Stromal cell of bone marrow (primary cell): ENCODE measurements at places on chromosomes 7 and 10.
A peak's percentile ranks its signal among the peaks of the same experiment; 100 is the strongest.

- DNase-seq = no peak
Measured at GRCh38 chr10:59106441-59106840, 70.0 kb upstream of the PHYHIPL start.

DNA sequence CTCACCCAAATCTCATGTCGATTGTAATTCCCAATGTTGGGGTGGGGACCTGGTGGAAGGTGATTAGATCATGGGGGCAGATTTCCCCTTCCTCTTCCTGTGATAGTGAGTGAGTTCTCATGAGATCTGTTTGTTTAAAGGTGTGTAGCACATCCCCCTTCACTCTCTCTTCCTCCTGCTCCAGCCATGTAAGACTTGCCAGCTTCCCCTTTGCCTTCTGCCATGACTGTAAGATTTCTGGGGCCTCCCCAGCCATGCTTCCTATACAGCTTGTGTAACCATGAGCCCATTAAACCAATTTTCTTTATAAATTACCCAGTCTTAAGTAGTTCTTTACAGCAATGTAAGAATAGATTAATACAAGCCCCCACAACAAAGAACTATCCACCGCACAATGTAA lies 109.9 kb upstream of the JAZF1 start:
- no peak for DNase-seq

DNA sequence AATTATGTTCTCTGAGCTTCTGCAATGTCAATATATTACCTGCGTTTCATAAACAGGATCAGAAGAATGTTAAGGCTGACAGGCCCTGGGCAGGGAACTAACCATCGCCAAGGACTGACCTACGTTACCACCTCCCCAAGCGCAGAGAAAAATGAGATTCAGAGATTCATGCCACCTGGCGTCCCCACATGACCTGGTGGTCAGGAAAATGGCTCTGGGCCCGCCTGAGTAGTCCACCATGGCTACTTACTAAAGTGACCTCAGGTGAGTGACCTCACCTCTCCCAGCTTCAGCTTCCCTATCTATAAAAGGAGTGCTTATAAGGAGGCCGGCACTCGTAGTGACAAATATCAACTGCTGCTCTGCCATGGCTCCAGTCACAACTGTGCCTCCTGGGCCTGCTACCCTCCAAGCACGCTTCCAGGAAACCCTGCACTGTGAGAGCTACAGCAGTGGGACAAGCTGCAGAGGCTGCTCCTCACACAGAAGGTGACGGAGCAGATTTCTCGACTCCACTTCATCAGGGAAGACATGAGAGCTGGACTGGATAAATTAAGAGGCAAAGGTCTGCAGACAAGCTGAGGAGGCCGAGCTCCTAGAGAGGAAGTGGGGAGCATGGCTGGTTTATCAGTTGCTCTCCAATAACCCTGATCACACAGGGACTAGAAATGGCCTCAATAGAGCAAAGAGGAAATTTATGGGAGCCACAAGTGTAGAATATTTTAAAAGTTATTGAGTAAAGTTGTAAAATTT lies 103.0 kb downstream of the RNF216 start:
- no peak for DNase-seq

DNA sequence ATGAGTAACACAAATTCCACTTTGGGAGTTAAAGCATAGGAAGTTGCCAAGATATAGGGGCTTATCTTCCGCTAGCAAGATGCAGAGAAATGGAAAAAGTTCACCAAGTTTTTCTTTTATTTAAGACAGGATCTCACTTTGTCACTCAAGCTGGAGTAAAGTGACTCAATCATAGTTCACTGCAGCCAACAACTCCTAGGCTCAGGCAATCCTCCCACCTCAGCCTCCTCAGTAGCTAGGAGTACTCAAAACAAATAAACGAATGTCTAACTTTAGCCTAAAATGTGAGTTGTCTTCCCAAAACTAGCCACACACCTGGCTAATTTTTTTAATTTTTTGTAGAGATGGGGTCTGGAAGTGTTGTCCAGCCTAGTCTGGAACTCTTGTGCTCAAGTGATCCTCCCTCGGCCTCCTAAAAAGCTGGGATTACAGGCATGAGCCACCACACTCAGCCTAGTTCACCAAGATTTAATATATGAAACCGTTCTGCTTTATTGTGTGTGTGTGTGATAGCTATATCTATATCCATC lies 9.9 kb downstream of the VIM start:
- no peak for DNase-seq

DNA sequence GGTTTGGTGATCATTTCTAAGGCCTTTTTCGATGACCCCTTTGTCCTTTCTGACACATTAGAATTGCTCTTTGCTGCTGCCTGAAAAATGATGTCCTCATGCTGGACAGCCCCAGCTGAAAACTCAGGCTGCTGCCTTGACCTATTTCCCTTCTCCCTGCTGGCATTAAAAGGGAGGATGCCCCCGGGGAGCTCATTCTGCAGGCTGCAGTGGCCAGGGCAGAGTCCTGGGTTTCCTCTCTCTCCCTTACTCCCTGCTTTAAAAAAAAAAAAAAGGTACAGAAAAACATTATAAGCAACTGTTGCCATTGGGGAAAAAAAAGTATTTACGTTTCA lies 35.4 kb downstream of the LRRC4 start:
- DNase-seq = no peak

DNA sequence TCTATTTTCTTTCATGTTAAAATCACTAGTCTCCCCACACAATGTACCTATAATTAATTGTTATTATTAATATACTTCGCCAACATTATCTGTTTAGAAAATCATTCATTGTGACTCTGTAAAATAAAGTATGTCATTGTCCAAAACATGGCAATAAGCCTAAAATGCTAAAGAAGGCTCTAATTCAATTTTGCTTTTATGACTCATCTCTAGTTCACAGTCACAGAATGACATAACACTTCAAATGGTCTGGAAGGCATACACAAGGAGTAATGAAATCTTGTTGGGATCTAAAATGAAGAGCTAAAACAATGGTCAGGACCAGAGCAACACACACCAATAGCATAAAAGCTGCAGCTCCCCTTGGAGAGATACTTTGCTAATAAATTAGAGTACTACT lies 505.8 kb downstream of the GPAM start:
- DNase-seq = peak; percentile 23

DNA sequence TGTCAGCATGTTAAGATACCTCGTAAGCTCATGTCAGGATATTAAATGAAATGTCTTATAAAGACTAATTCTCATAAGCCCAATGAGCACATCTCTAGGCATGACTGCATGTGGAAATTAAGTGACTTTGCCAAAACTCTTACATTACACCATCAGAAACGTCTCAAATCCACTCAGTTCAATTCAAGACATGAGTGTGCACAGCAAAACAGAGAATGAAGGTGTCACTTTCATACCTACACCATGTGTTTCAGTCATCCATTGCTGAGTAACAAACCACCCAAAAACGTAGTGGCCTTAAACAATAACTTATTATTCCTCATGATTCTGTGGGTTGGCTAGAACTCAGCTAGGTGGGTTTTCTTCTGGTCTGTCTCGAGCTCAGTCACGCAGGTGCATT lies 99.8 kb downstream of the ATE1 start:
- DNase-seq = no peak

- DNase-seq = no peak
Measured at GRCh38 chr7:66344166-66344565, 139.0 kb downstream of the TPST1 start.

DNA sequence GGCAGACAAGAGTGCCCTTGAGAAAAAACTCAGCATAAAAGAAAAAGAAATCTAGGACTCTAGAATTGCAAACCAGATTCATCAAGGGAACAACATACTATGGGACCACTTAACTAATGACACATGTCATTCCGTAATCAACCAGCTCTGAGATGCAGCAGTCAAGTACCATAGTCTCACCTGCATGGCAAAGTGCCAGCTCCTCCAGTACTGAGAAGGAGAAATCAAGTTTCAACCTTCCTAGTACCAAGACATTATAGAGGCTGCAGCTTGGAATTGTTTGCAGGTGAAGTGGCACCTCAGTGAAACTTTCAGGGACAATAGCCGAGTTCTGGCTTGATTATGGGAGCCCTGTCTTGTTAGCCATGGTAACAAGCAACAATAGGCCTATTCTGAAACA lies 11.5 kb downstream of the STEAP1 start:
- DNase-seq = no peak

DNA sequence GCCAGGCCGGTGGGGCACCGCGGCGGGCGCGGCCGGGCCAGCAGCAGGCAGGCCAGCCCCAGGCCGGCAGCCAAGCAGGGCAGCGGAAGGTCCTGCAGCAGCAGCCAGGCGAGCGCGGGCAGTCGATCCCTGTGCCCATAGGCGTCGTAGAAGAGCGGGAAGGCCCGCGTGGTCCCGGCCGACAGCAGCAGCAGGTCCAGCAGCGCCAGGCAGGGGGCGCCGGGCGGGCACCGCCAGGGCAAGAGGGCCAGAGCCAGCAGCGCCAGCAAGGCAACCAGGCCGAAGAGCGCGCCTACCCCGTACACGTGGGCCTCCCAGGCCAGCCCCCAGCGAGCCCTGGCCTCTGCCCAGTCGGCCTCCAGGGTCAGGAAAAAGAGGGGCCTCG lies 8.4 kb upstream of the RBM28 start:
- no peak for DNase-seq

GRCh38 chr7:34074421-34074820 lies 169.1 kb downstream of the BMPER start:
- DNase-seq = no peak

DNA sequence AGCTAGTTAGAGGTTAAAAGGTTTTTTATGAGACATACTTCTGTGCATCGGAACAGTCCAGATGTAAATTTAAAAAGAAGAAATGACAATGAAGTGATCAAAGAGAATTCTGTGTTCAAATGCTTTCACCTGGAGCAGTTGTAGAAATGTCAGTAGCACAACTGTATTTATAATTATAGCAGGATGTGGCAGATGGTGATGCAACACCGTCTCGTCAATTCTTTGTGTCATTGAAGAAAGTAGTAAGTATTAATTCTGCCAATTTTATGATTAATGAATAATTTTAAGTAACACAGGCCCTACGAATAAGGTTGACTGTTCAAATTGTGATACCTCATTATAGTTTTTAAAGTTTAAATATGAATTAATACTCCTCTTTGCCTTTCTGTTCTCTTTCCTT lies 171.1 kb downstream of the ADK start:
- no peak for DNase-seq

GRCh38 chr7:111931016-111931517 lies 275.1 kb downstream of the DOCK4 start:
- no peak for DNase-seq

DNA sequence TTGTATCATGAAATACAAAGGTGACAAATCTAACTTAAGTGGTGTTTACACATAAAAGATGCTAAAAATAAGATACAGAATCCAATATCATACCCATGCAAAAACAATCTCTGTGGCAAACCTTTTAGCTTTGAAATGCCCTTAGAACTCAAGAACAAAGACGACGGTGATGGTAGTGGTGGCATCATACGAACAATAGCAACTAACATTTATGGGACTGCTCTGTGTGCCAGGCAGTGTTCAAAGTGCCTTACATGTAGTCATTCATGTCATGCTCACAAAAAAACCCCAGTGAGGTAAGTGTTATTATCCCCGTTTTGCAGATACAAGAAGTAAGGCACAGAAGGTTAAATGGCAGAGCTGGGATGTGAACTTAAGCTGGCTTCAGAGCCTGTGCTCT lies 563.9 kb downstream of the PARD3 start:
- no peak for DNase-seq

GRCh38 chr7:33743594-33743993 lies 161.7 kb upstream of the BMPER start:
- peak; percentile 94 for DNase-seq

DNA sequence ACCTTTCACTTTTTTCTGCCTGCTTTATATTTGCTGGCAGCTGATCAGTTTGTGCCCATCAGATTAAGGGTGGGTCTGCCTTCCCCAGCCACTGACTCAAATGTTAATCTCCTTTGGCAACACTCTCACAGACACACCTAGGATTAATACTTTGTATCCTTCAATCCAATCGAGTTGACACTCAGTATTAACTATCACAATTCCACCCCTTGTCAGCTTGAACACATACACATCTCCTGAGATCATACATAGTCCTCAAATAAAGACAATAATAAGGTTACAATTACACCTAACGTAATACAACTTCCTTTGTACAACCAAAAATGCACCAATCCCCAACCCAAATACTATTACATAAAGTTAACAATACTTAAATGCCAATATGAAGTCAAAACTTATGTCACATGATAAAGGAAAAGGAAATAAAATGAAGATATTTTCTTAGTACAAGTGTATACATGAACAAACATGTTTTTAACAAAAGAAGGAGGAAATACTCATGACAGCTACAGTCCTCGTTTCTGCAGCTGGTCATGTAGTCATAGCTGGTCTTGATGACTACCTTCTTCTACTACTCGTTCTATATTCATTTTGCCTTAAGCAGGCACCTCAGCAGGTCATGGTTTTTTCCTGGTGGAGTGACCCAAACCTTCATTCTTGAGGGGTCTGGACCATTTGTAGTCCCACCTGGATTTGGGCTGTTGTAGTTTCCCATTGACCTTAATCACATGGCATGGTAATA lies 96.7 kb upstream of the CABCOCO1 start:
- no peak for DNase-seq

GRCh38 chr7:15352421-15353206 lies 209.2 kb downstream of the AGMO start:
- no peak for DNase-seq

DNA sequence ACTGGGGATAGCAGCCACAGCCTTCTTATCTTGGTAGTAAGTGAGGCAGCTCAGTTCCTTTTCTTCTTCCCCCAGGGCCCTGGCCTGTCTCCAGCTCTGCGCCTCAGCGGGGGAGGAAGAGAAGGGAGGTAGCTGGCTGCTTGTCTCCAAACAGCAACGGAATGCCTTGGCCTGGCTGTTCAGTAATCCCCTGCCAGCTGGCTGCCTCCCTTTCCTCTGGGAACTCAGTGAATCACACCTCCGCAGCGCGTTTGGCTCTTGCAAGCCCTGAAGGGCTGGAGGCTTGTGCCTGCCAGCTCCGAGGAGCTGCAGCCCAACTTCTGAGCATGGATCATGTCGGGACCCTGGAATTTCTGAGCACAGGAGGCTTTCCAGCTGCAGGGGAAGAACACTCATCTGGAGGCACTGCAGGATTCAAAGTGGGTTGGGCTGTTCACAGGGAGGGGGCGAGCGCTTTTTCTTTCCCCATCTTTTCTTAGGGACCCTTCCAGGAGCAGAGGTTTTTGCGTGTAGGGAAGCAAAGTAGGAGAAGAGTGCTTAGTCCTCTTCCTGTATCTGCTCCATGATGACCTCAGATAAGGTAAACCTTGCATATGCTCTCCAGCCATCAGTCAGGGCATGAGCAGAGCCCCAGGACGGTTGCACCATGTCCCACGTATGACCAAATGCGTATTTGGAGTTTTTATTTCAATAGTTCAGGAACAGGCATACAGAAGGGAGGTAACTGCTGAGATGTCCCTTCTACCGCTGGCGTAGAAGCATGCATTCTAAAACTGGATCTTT lies 253.2 kb upstream of the INHBA start:
- peak; percentile 98 for DNase-seq

GRCh38 chr10:42926843-42927242 lies 144.2 kb downstream of the BMS1 start:
- DNase-seq = peak; percentile 2

DNA sequence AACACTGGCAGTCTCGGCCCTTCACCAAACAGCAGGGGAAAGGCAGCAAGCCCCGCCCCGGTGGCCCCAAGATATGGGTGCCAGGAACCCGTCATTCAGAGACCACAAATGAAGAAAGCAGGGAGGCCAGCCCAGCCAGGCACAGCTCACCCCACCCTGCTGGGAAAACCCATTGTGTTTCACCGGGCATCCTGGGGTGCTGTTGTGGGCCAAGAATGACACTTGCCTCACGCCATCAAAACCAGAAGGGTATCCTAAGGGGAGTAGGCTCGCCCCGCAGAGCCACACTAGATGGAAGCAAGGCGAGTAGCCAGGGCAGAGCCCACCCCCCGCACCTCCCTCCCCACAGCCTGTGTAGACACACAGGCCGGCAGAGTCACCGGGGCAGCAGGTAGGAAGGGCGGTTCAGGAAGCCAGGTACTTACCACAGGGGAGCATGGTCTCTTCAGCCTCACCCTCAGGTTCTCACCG lies 72.5 kb upstream of the KCNMA1 start:
- DNase-seq = no peak
